ENCODE measurements at places on chromosomes 7 and 10. TPM values are rescaled to one million over a fixed set of nuclear protein-coding genes. Genes with fewer than 3 reads are reported as not detected.

Gene CALHM1
- total RNA-seq = not detected

Gene TRIM50
- total RNA-seq = not detected

DNA sequence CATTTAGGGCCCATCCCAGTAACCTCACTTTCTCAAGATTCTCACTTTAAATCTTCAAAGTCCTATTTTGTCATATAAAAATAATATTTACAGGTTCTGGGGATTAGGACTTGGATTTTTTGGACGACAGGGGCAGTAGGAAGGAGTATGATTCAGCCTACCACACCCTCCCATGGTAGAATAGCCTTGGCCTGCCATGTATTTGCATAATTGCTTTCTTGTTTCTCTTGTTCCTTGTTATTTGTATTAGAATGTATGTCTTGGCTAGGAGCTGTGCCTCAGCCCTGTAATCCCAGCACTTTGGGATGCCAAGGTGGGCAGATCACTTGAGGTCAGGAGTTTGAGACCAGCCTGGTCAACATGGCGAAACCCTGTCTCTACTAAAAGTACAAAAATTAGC is 92.5 kb downstream of the ELAPOR2 start:
- H3K4me3 ChIP-seq = no peak overlapping the region
- H3K4me1 ChIP-seq = no peaks in the 10 kb centered on the region
- H3K36me3 ChIP-seq = no peaks in the 10 kb centered on the region
- H3K27me3 ChIP-seq = no peaks in the 10 kb centered on the region
- no peak for DNase-seq

GRCh38 chr10:101564490-101564991 is 23.5 kb downstream of the POLL start:
- H3K36me3 ChIP-seq = no peaks in the 10 kb centered on the region
- no peaks in the 10 kb centered on the region for H3K4me1 ChIP-seq
- H3K27ac ChIP-seq = no peak overlapping the region
- H3K27me3 ChIP-seq = peaks cover 20% of the 10 kb centered on the region
- no peak for DNase-seq

GRCh38 chr7:42226354-42226941 is 10.6 kb downstream of the GLI3 start:
- no peaks in the 10 kb centered on the region for H3K36me3 ChIP-seq
- no peaks in the 10 kb centered on the region for H3K4me1 ChIP-seq
- H3K27ac ChIP-seq = no peak overlapping the region
- no peak overlapping the region for H3K4me3 ChIP-seq

DNA sequence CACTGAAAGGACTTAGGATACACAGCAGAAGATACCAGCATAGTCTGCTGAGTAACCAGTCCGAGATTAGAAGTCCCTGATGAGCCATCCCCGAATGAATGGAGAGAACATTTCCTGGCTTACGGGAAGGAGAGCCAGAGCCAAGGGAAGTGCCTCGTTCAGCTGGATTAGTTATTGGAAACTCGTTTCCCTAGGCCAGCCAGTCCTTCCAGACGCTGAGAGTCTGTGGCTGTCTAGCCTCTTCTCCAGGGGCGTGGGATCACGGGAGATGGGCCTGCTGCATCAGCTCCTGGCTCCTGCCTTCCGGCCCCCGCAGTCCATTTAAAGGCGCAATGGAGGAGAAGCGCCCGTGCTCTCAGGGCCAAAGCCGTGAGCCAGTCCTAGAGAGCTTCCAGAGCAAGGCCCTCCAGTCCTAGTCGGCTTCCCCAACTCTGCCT is 712.8 kb downstream of the PARD3 start:
- peak overlapping the region; percentile 80 for H3K27ac ChIP-seq
- peak; percentile 78 for DNase-seq
- H3K27me3 ChIP-seq = no peaks in the 10 kb centered on the region
- no peak overlapping the region for H3K4me3 ChIP-seq

All from right atrium auricular region (tissue), 2 donors.